ENCODE measurements at places on chromosomes 3 and 15.

DNA sequence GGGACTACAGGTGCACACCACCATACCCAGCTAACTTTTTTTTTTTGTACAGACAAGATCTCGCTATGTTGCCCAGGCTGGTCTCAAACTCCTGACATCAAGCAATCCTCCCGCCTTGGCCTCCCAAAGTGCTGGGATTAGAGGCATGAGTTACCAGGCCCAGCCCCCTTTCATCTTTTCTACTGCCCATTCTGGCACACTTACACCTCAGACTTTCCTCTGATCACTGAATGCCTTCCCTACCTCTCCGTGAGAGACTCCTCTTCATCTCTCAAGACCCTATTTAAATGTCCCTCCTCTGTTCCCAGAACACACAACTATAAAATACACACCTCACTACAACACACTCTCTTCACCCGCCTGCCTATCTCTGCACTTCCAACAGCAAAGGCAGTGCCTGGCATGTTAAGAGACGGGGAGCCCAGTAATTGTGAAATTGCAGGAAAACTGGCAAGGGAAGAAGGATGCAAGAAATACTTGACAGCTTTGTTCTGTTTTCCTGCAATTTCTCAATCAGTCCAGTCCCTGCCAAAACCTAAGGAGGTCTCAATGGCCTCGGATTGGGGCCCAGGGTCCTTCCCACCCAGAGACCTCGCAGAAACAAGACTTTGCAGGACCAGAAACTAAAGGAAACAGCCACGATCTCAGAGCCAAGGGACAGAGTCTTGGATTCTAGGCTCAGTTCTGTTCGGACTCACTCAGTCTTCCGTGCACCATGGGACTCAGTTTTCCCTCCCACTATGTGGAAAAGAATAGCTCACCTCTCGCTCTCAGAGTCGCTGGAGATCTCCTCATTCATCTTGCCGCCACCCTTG, 849 bp downstream of the RRP9 start:
- DNase-seq = no peak

DNA sequence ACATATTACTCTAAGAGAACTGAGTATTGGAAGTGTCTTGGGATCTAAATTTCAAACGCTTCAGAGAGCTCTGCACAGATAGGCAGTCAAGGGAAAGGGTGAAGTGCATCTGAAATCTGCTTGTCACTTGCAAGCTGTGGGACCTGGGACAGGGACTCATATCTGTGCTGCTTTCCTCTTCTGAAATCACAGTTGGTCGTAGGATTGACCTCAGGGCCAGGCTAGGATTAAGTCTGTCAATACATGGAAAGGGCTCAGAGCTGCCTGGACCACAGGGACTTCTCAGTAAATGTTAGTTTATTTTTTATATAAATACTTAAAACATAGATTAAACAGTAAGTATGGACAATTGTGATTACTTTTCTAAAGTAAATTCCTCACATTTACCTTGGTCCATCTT, 74.7 kb upstream of the CMTM7 start:
- no peak for DNase-seq

DNA sequence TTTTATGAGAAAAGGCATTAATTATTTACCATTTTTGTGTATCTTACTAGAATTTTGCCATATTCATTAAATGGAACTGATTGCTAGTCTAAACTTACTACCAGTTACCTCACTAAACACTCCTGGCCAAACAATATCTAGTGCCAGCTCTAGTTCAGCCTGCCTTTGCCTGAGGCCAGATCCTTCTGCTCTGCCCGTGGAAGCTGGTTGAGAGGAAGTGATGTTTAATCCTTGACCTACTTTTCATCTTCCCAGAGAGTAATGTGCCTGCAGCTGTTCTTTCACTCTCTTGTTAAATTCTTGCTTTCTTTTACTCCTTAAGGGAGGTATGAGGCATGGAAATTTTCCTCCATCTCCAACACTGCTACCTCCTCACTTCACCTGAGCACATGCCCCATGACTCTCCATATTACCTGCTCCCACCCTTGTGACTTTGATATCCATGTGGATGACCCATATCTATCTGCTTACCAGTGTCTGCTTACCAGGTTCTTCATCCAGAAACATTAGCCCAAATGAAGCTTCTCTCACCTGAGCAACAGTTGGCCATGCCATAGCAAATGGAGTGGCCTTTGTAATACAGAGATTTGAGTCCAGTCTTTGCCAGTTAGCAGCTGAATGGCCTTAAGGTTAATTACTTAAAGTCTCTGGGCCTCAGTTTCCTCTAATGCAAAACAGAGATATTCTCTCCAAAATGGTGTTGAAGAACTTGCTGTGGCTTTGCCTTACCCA, 53.4 kb downstream of the UBE2E1 start:
- no peak for DNase-seq

DNA sequence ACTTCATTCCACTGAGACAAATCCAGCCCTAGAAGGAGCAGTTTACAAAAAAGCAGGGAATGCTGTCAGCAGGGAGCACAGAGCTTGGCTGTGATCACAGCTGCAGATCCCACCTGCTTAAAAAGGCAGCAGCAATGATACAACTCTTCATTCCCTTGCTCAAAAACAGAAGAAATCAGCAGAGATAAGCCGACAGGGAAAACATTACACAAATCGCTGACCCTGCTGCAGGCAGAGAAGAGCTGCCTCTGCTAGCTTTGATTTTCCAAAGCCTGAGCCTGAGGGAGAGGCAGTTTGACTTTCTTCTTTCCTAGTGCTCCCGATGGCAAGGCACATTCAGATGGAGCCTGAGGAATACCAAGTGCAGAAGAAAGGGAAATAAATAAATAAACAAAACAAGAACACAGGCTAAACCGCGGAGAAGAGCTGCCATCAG, 80.2 kb downstream of the SHQ1 start:
- DNase-seq = no peak

DNA sequence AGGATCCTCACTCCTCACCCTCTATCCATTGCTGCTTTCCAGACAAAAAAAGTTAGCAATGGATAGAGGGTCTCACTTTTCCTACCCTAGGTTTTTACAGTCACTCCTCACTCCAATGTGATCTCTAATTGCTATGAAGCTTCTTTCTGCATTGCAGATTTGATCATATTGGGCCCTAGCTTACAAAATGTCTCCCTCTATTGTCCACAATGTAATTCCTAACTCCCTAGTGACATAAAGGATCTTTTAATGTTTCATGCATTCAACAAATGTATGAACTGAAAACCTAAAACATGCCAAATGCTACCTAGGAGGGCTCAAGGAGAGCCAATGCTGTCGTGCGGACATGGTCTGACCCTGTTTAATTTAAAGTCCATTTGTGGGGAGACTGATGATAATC, 234.8 kb downstream of the CADM2 start:
- no peak for DNase-seq

GRCh38 chr3:12659316-12660015, 4.5 kb downstream of the RAF1 start:
- no peak for DNase-seq

DNA sequence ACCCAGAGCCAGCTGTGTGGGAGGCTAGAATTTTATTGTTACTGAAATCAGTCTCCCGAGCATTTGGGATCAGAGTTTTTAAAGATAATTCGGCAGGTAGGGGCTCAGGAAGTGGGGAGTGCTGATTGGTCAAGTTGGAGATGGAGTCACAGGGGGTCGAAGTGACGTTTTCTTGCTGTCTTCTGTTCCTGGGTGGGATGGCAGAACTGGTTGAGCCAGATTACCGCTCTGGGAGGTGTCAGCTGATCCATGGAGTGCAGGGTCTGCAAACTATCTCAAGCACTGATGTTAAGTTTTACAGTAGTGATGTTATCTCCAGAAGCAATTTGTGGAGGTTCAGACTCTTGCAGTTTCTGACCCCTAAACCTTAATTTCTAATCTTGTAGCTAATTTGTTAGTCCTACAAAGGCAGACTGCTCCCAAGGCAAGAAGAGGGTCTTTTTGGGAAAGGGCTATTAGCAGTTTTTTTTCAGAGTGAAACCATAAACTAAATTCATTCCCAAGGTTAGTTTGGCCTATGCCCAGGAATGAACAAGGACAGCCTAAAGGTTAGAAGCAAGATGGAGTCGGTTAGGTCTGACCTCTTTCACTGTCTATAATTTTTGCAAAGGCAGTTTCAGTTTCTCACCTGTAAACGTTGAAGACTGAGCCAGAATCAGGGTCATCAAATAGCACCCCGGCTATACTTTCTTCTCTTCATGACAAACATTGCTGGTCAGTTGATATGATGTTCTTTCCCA, 28.2 kb downstream of the FLNB start:
- DNase-seq = no peak

DNA sequence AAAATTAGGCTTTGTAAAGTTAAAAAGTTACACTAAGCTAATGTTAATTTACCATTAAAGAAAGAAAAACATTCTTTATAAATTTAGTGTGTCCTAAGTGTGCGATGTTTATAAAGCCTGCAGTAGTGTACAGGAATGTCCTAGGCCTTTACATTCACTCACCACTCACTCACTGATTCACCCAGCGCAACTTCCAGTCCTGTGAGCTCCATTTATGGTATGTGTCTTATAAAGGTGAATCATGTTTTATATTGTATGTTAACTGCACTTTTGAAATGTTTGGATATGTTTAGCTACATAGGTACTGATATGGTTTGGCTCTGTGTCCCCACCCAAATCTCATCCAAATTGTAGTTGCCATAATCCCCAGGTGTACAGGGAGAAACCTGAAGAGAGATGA, 549.7 kb upstream of the EPHA6 start:
- no peak for DNase-seq

- no peak for DNase-seq
Measured at GRCh38 chr3:55690726-55691125, 203.6 kb upstream of the WNT5A start.

DNA sequence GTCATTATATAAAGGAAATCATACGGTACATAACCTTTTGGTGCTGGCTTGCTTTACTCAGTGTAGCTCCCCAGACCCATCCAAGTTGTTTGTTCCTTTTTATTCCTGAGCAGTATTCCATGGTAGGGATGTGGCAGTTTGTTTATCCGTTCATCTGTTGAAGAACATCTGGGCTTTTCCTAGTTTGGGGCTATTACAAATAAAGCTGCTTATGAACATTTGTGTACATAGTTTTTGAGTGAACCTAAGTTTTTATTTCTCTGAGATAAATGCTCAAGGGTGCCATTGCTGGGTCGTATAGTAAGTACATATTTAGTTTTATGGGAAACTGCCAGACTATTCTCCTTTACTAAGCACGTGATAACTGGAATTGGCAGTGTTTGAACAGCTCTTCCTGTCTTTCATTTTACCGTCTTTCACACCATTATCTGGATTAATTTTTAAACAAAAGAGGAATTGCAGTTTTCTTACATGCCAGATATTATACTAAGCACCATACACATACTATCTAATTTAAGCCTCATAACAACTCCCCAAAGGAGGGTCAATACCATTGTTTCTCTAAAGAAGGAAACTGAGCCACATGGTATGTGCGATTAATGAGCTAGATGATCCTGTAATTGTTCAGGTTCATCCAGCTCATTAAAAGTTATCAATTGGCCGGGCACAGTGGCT, 85.6 kb downstream of the PTPRG start:
- no peak for DNase-seq

- no peak for DNase-seq
Measured at GRCh38 chr3:188404701-188405100, 250.7 kb downstream of the LPP start.

DNA sequence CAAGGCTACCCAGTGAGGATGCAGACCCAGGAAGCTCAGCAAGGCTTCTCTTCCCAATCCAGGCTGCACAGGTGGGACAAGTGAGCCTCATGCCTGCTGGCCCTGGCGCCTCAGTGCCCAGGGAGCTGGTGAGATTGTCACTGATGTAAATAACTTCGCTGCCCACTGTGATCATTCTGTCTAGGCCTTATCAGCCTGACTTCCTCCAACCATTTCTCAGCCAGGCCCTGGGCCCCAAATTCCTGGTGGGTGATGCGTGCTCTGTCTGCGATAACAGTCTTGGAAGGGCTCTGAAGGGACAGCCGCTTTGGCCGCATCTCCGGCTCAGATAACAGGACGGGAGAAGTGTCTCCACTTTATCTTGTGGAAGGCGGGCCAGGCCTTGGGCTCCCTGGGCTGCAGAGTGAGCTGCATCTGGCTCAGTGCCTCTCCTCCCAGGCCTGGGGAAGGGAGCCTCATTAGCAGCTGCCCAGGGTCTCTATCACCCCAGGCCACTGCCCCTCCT, 2.2 kb upstream of the FBLN2 start:
- DNase-seq = no peak

- no peak for DNase-seq
Measured at GRCh38 chr15:66879531-66880368, 177.7 kb downstream of the SMAD6 start.

GRCh38 chr3:37715358-37715757, 146.3 kb upstream of the CTDSPL start:
- DNase-seq = no peak

- DNase-seq = no peak
Measured at GRCh38 chr3:180325958-180326357, 276.0 kb upstream of the TTC14 start.

GRCh38 chr15:38325648-38325990, 73.0 kb downstream of the SPRED1 start:
- no peak for DNase-seq

GRCh38 chr3:29236146-29236840, 44.6 kb upstream of the RBMS3 start:
- DNase-seq = no peak

GRCh38 chr3:8870134-8870533, 93.1 kb downstream of the RAD18 start:
- DNase-seq = no peak

DNA sequence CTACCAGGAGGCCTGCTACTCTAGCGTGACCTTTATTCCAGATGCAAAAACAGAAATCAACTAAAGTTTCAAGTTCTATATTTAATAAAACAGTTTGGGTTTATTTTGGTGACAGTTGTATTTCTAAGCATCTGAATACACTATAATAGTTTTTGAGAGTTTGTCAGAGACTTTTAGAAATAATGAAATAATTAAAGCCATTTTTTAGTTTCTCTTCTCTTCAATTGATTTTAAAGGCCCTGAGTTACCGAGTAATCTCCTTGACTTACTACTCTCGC, 523.4 kb downstream of the CADM2 start:
- DNase-seq = no peak

- peak; percentile 54 for DNase-seq
Measured at GRCh38 chr3:108862865-108863798, 40.5 kb downstream of the TRAT1 start.

GRCh38 chr3:72789786-72790185, 58.5 kb downstream of the SHQ1 start:
- DNase-seq = no peak

DNA sequence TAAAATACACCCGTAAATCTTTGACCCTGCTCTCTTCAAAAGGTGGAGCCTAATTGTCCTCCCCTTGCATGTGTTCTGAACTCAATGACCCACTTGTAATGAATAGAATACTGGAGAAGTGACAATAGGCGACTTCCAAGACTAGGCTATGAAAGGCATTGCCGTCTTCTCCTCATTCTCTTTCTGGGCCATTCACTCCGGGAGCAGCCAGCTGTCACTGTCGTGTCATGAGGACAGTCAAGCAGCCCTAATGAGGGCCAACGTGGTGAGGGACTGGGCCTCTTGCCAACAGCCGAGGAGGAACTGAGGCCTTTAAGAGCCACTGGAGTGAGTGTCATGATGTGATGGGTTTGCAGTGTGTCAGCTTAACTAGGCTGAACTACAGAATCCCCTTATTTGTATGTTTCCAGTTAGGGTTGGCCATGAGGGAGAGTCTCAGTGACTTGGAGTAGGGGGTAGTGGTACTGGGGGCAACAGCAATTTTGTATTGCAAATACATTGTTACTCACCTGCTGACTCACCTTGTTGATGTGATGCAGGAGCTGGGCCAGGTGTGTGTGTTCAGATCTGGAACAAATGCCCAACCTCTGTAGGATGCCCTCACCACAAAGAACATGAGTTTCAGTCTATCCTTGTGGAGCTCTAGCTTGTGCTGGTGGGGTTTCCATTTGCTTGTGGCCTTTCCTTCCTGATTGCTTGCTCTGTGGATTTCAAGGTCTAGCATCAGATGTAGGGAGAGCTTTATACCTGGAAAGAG, 188.5 kb upstream of the PROK2 start:
- no peak for DNase-seq
